ENCODE measurements at places on chromosomes 3 and 15.
A peak's percentile ranks its signal among the peaks of the same experiment; 100 is the strongest.

GRCh38 chr3:9615003-9615628 is 34.2 kb upstream of the MTMR14 start:
- peak; percentile 26 for DNase-seq

DNA sequence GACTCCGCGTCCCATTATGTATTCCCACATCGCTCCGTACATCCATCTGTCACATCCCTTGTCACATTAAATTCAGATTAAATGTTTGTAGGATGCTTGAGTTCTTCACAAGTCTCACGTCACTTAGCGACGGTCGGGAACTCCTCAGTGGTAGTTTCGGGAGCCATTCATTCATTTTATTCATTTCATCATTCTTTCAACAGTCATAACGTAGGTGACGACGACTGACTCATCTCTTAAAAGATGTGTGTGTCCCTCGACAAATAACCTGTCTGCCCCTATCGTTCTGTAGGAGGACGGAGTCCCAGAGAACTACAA is 272 bp upstream of the SRPRB start:
- DNase-seq = no peak

- no peak for DNase-seq
Observed at GRCh38 chr15:40366457-40367370, 8.7 kb downstream of the DISP2 start.

GRCh38 chr15:53059273-53060043 is 269.3 kb upstream of the ONECUT1 start:
- DNase-seq = no peak

GRCh38 chr15:77542491-77543001 is 90.2 kb downstream of the LINGO1 start:
- DNase-seq = no peak

- no peak for DNase-seq
Observed at GRCh38 chr3:4897765-4898453, 81.3 kb upstream of the BHLHE40 start.

GRCh38 chr3:31829826-31830426 is 151.1 kb downstream of the OSBPL10 start:
- DNase-seq = no peak

GRCh38 chr15:54273928-54274327 is 295.7 kb downstream of the UNC13C start:
- no peak for DNase-seq

DNA sequence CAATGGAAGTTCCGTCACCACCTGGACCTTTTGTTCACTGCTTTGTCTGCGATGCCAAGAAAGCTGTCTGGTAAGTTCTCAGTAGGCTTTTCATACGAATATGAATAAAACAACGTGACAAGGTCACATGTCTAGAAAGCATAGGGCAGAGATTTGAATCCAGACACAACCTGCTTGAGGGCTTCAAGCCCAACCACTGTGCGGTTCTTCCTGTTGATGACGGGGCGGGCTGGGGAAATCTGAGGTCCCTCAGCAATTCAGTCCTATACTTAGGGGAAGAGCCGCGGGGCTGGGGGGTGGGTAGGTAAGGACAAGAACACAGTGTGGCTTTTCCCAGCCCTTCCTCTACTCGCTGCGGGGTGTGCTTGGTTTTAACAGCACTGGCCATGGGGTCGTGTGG is 32.4 kb upstream of the SMAD3 start:
- no peak for DNase-seq

GRCh38 chr3:146892041-146892440 is 286.9 kb upstream of the PLSCR5 start:
- no peak for DNase-seq

DNA sequence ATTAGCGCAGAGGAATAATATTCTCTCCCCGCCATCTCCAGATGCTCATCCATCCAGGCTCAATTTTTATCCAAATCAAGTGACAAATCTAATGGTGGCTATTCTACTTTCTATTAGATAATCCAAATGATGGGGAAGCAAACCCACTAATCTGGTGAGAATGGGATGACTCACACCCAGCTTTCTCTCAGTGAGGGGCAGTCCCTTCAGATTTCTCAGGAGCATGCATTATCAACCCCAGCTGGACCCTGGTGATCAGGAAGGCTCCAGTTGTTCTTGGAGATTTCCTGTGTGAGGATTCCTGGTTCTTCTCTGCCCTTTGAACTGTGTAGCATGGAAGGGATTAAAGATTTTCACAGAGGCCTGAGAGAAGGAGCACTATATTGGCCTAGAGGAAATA is 358.0 kb downstream of the WDR72 start:
- no peak for DNase-seq

Data from NCI-H774 (cell line).